Pons (tissue), 1 donor: ENCODE measurements at places on chromosomes 3 and 15.

GRCh38 chr3:129016720-129017483 is 15.8 kb downstream of the EFCC1 start:
- no peak for DNase-seq

- DNase-seq, result peak; percentile 82
These were observed 43.3 kb downstream of the TGFBR2 start for GRCh38 chr3:30649572-30650318.

DNA sequence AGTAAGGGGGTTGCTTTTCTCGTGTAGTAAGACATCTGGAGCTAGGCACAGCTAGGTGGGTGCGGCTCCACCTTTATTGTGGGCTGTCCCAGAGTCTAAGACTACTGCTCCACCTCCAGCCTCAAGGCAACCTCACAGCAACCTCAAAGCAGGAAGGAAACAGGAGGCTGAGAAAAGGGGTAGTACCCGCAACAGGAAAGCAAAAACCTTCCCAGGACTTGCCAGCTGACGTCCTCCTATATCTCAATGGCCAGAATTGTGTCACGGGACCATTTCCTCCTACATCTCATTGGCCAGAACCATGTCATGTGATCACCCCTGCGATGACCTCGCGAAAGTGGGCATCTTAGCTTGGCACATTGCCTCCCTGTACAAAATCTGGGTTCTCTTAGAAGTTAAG is 4.3 kb upstream of the GPR160 start:
- no peak for DNase-seq

- DNase-seq, result no peak
These were observed 282.5 kb upstream of the THBS1 start for GRCh38 chr15:39298271-39298962.

- no peak for DNase-seq
These were observed 43.0 kb downstream of the GASK1A start for GRCh38 chr3:43022121-43022520.

GRCh38 chr3:139694542-139694941 is 16.8 kb upstream of the NMNAT3 start:
- DNase-seq, result no peak

DNA sequence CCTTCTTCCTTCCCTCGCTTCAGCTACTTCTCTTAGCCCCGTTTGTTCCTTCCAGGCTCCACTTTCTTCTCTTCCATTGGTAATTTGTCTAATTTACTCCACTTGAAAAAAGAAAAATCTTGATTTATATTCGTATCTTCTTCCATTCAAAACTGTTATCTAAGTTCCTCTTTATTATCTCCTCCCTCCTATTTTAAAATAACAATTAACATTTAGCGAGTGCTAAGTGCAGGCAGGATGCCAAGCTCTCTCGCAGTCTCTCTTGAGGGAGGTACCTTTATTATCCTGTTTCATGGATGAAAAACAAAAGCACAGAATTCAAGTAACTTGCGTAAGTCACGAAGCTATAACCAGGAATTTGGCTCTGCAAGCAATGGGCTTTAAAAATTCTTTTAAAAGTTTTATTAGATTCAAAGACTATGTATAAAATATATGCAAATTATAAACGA is 418.9 kb upstream of the NAALADL2 start:
- peak; percentile 65 for DNase-seq

DNA sequence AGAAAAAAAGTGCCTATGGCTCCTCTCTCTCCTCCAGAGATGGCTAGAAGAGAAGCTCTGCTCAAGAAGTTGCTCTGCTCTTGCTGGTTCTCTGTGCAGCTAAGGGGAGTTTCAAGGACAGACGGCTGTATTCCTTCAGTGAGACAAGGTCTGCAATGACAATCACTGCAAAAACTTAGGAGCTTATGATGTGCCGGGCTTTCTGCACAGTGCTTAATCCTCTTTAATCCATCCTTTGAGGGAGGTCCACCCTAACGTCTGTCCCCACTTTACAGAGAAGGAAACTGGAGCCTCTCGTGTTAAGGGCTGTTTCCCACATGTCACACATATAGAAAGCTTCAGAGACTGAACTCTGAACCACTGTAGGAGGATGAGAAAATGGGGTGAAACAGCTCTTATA is 260.6 kb downstream of the MEX3B start:
- no peak for DNase-seq

DNA sequence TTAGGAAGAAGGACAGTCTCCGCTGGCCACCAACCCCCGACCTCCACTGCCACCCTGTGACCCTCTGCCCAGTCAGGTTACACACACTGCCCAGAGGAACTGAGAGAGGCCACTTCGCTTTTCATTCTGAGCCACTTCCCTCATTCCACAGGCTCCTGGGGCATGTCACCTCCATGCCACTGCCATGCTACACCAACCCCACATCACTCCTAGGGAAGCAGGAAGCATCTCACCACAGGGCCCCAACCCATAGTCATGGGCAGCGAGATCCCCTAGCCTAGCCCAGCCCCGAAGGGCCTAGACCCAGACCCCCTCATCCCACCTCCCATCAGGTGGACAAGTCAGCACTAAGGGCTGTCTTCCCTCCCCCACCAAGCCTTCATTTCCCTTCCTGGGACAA is 1.4 kb downstream of the PLCB2 start:
- peak; percentile 73 for DNase-seq

DNA sequence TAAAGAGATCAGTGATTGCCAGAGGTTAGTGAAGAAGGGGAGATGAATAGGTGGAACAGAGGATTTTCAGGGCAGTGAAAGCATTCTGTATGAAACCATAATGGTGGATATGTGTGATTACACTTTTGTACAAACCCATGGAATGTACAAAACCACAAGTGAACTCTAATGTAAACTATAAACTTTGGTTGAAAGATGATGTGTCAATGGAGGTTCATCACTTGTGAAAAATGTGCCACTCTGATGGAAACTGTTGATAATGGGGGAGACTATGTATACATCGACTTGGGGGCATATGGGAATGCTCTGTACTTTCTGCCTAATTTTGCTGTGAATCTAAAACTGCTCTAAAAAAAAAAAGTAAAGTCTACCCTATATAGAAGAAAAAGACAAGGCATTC is 68.7 kb upstream of the ARHGEF3 start:
- DNase-seq, result no peak

DNA sequence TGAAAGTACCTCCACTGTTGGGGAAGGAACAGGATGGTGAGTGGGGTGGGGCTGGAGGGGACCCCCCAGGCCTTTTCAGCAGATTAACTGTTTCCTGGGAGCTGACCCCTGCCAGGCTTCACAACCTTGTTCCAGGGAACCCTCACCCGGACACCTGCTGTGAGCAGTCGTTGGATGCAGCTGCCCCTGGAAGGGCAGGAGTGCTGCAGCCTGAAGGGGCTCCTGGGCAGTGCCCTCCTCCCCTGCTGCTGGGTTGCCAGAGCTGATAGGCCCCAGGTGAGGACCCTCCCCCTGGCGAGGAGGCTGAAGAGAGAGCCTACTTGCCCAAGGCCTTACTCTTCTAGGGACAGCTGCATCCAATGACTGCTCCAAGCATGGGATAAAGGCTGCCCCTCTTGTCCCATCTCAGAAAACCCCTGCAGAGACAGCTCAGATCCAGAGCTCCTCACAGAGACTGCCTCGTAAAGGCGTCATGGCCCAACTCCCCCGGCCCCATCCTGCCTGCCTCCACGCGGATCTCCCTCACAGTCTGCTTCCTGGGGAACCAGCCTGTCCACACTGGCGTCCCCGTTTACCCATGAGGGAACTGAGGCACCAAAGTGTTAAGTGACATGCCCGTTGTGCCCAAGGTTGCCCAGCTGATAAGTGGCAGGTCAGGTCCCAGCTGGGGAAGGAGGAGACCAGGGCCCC is 193.4 kb upstream of the LINGO1 start:
- DNase-seq, result no peak

DNA sequence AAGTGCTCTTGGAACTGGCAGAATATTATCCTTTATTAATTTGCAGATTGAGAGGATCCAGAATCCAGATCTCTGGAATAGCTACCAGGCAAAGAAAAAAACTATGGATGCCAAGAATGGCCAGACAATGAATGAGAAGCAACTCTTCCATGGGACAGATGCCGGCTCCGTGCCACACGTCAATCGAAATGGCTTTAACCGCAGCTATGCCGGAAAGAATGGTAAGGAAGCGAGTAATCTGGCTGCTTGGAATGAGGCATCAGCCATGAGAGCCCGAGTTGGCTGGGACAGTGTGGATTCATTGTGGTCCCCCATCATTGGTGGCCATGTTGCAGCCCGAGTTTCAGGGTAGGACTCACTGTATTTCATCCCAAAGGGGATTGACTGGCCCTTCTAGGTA is 47.1 kb downstream of the PARP14 start:
- DNase-seq, result no peak

DNA sequence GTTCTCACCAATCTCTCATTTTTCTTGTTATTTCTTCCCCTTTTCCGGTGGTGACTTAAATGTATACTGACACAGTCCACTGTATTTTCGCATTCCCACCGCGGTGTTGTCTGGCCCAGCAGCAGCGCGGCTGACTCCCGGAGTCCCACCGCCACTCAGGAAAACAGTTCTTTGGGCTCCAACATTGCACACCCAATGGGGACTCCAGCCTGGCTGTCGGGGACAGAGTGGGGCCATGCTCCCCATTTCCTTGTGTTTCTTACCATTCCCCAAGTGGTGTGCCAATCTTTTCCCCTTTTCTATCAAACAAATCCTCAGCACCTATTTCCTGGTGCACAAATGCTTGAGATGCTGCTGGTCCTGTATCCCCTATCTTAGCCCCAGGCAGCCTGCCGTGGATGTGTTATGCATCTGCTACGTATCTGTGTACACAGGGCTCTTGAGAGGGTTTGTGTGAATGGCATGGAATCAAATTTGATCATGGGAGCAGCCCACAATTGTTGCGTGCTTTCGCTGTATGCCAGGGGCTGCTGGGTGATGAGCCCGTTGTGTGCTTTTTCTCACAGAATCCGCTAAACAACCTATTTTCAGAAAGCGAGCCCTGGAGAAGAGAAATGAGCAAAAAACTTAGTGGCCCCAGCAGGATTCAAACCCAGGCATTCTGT is 219.1 kb upstream of the RGMA start:
- no peak for DNase-seq

GRCh38 chr3:54830658-54831057 is 97.2 kb downstream of the LRTM1 start:
- no peak for DNase-seq

DNA sequence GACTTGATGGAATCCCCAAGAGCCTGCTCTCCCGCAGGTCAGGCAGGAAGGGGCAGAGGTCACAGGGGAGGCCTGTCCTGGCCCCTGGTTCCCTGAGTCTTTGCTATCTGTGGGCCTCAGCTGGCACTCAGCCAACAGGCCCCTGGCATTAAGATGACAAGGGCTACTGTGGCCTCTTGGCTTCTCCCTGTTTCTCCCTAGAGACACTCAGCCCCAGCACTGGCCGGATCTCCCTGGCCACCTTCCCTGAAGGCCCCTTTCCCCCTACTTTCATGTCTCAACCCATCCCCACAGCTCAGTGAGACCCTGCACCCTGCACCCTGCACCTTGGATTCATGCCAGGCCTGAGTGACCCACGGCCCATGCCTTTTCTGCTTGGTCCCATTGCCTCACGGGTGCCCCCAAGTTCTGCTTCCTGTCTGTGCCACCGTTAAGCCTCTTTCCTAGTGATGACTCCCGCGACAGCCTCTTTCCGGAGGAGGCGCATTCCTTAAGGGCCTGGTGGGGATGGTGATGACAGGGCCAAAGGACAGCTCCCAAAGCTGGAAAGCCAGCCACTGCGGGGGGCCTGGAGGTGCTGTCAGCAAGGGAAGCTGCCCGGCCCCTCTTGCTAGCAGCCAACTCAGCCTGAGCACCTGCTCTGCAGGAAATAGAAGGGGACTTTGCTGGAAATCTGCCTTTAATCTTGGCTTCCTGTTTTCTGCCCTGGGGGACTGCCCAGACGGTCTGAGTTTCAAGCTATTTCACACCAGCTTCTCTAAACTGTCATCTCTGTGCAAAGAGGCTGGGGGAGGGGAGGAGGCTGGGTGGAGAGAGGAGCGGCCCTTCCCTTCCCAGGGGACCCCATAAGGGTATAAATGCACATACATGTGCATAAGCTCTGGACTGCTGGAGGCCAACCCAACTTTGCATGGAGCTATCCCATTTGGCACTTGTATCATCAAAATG is 4.8 kb upstream of the CSK start:
- no peak for DNase-seq

DNA sequence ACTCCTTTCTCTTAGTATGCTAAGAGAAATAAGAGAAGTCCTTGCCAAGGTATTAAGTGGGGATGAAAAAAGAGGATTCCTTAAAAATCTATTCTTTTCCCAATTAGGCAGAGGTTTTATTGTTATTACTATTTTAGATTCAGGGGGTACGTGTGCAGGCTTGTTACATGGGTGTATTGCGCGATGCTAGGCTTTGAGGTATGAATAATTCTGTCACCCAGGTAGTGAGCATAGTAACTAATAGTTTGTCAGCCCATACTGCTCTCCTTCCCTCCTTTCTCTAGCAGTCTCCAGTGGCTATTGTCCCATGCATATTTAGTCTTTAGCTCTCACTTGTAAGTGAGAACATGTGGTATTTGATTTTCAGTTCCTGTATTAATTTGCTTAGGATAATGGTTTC is 83.9 kb downstream of the LEKR1 start:
- DNase-seq, result no peak

- no peak for DNase-seq
These were observed 21.9 kb downstream of the NRROS start for GRCh38 chr3:196661400-196661799.

DNA sequence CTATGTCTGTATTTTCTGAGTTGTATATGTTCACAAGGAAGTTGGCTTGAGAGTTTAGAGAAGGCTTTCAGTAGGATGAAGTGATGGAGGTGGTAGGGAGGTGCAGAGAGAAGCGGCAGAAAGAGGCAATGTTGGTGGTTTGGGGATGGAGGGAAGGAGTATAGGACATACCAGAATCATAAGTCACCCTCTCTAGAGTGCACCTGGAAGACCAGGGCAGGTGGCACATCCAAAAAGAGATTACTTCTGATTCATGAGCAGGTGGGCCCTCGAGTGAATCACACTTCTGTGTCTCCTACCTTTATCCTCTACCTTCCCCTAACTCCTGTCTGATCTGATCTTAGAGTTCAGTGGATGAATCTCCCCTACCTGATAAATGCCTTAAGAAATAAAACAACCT is 41.8 kb upstream of the MRPL3 start:
- no peak for DNase-seq

DNA sequence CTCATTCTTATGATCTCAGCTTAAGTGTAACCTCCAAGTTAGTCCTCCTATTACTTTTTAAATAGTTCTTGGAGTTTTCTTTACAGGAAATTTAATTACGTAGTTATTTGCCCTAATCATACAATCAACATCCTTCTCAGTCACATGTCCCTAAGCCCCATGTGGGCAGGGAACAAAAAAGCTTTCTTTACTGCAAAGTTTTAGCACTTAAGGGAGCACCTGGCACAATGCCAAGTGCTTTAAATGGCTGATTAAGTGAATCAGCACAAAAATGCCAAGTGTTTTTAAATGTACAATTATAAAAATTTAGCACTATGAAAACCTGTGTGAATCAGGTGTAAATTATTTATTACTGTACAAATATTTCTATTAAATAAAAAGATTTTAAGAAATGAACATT is 445.3 kb downstream of the C3orf38 start:
- DNase-seq, result no peak

- no peak for DNase-seq
These were observed 11.8 kb downstream of the TYRO3 start for GRCh38 chr15:41570764-41571163.

- no peak for DNase-seq
These were observed 17.3 kb downstream of the ABHD5 start for GRCh38 chr3:43707998-43708397.
